ENCODE measurements at places on chromosomes 1 and 21. TPM values are rescaled to one million over a fixed set of nuclear protein-coding genes. Genes with fewer than 3 reads are reported as not detected.

GRCh38 chr1:59640851-59641250 lies 173.9 kb upstream of the HOOK1 start:
- DNase-seq = no peak

- no peak for DNase-seq
Measured at GRCh38 chr1:180503280-180503862, 994 bp upstream of the ACBD6 start.

- no peak for DNase-seq
Measured at GRCh38 chr1:55154616-55155015, 60.5 kb downstream of the USP24 start.

- no peak for DNase-seq
Measured at GRCh38 chr1:7534061-7534825, 236.9 kb upstream of the VAMP3 start.

GRCh38 chr1:57411262-57411661 lies 12.6 kb downstream of the DAB1 start:
- no peak for DNase-seq

The ZNF326 gene
- 14.0 TPM for total RNA-seq
